ENCODE measurements at places on chromosomes 2 and 18.
A peak's percentile ranks its signal among the peaks of the same experiment; 100 is the strongest.

- no peak for DNase-seq
Observed at GRCh38 chr2:128782411-128783192, 463.9 kb upstream of the HS6ST1 start.

DNA sequence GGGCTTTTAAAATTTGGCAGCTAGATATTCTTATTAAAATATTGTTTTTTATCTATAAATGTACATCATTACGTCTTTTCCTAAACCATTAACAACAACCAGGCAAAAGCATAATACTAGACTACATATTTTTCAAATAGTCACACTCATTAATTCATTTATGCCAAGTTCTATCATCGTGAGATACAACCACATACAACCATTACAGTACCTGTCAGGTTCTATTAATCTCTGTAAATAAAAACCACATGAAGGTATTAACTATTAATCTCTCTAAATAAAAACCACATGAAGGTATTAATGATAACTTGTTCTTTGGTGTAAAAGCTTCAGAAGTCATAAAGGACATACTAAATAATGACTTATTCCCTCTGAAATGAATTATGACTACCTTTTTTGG, 432.7 kb downstream of the TMX3 start:
- no peak for DNase-seq

GRCh38 chr2:25314514-25315315, 27.0 kb downstream of the DNMT3A start:
- DNase-seq = peak; percentile 86

- DNase-seq = no peak
Observed at GRCh38 chr2:130389783-130390182, 33.9 kb downstream of the PTPN18 start.

GRCh38 chr2:9092383-9093282, 89.1 kb upstream of the MBOAT2 start:
- no peak for DNase-seq

DNA sequence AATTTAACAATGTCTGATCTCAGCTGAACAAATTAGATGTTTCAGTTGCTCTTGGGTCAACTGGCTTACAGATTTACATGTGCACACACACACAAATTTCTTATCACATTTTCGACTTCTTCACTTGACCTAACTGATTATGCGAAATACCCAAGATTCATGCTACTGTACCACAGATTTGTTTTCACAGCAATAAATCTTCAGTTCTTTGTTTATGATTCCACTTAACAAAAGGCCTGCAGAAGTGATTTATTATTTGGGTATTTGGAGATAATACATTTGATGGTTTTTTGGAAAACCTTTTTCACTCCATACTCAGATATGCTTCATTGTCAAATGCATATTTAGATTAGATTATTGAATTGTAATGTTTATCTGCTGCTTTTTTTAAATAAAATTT, 129.0 kb downstream of the GALNT1 start:
- no peak for DNase-seq

DNA sequence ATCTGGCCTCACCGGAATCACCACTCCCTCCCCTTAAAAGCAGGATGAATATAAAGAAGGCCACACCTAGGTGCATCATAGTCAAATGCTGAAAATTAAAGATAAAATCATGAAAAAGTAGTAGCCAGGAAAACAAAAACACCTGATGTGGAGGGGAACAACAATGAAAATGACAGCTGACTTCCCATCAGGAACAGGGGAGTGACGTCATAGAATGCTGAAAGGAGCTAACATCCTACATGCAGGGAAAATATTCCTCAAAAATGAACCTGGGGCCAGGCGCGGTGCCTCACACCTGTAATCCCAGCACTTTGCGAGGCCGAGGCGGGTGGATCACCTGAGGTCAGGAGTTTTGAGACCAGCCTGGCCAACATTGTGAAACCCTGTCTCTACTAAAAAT, 108.1 kb downstream of the UGGT1 start:
- DNase-seq = no peak

GRCh38 chr18:32310774-32311173, 120.9 kb downstream of the MEP1B start:
- DNase-seq = no peak

GRCh38 chr2:218981881-218982585, 3.0 kb downstream of the FEV start:
- no peak for DNase-seq

Measured in stimulated activated CD8-positive, alpha-beta memory T cell treated with anti-CD3 and anti-CD28 coated beads, Interleukin-2, amount 100 ng/mL, for 48 hours (primary cell).